B cell (primary cell): ENCODE measurements at places on chromosomes 16 and 17. TPM values are rescaled to one million over a fixed set of nuclear protein-coding genes. Genes with fewer than 3 reads are reported as not detected.

DNA sequence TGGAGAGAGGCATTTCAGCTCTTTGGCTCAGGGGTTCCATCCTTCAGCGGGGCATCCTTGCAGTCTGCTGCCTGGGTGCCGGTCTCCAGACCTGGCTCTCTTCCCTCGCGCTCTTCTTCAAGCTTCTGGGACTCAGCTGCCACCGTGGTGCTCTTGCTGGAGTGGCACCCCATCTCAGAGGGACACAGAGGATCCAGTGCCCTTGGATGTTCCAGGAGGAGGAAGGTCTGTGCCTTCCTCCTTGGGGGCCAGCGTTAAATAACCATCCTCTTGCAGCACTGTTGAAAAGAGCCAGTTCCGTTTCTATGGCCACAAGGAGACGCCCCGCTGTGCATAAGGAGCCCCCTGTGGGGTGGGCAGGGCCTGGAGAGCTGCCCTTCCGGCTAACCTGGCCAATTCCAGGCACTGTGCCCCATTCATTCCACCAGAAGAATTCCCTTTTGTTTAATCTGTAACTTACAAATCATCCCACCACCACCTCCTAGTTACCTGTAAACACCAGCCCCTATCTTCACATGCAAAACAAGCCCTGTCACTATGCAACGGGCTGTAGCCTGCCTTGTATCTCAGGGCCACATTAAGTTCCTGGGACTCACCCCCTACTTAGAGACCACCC, 8.6 kb downstream of the CHD9NB start:
- DNase-seq: no peak

Gene LCMT1
- 42.0 and 45.1 TPM in 2 replicates for total RNA-seq

DNA sequence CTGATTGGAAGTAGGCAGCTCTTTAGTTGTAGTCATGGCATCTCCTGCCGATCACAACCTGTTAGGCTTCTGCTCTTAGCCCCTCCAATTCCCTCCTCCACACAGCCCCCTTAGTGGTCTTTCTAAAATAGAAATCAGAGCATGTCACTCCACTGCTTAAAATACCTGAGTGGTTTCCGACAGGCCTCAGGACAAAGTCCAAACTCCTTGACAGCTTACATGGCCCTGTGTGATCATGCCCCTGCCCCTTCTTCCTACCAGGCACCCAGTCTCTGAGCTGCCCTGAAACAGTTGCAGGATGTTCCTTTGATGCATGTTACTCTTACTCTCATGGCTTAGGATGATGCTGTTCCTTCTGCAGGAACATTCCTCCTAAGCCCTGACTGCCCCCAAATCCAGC, 147.3 kb downstream of the AATF start:
- no peak for DNase-seq

Gene TMEM238L
- total RNA-seq: not detected in 2 replicates

GRCh38 chr16:80577485-80578280, 36.9 kb downstream of the DYNLRB2 start:
- no peak for DNase-seq

- no peak for DNase-seq
Observed at GRCh38 chr16:75801307-75801706, 75.0 kb upstream of the CPHXL start.

DNA sequence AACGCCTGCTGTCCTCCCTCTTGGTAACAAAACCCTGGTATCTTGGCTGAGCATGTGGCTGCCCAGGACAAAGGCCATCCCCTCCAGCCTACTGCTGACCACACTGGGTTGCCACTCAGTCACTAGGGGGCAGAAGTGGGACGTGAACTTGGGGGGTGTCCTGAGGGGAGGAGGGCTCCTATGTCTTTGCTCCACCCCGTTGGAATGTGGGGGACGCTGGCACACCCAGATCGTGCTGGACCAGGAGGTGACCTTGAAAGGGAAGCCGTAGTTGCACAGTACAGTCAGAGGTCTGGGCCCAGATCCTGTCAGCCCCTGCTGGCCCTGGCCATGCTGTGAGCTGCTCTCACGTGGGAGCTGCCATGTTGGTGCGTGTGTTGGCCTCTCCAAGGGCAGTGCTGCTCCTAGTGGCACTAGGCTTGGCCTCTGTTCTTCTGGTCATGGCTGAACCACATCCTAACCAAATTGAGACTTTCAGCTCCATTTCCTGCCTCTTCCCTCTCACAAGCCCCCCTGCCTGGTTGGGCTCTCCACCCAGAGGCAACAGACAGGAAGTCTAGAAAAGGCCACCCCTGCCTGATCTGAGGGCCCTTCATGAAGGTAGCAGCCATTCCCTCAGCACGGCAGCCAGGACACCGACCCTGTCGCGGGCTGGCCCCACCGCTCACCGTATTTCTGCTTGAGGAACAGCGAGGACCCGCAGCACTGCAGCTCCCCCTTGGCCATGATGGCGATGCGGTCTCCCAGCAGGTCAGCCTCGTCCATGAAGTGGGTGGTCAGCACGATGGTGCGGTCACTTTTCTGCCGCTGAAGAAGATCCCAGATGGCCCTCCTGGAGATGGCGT, 29.0 kb upstream of the RNPS1 start:
- DNase-seq: no peak

DNA sequence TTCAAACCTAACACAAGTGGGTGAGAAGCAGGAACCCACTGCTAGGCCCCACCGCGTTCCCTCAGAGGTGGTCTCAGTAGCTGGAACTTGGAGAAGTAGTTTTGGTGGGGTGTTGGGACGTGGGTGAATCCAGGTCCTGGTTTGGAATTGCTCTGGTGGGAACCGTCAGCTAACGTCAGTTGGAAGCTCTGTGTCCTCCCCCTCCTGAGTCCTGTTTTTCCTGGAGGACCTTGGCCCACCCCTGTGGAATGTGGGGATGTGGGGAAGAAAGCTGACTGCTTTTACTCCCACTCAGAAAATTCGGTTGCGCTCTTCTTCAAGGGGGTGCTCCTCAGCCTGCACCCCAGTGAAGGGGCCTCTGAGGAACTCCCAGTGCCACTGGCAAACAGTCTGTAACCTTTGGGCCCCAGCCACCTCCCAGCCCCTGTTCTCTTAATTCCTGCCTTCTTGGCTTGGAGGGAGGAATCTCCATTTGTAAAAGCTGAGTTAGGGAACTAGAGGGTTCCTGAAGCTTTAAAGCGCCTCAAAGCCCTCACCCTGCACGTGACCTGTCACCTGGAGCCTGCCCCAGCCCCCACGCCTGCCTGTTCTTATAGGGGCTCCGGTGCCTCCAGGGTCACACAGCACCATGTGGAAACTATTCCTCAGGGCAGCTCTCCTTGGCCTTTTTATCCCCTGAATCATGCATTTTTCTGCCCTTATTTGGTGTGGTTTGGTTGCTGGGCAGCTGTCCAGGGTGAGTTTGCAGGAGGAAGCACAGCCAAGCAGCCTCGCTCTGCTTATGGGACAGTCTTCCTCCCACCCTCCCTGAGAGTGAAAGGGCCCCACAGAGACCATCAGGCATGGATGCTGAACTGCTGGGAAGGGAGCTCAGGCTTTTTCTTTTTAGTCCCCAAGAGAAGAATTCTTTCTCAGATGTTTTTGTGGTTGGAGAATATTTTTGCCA, 16.2 kb upstream of the NAGLU start:
- DNase-seq: no peak

Gene NPIPA8
- 1.5 and 2.9 TPM in 2 replicates for total RNA-seq

- DNase-seq: no peak
Observed at GRCh38 chr17:7959503-7960253, 27.7 kb downstream of the CNTROB start.

- DNase-seq: peak; percentile 63
Observed at GRCh38 chr17:47733674-47734410, 806 bp downstream of the TBX21 start.

DNA sequence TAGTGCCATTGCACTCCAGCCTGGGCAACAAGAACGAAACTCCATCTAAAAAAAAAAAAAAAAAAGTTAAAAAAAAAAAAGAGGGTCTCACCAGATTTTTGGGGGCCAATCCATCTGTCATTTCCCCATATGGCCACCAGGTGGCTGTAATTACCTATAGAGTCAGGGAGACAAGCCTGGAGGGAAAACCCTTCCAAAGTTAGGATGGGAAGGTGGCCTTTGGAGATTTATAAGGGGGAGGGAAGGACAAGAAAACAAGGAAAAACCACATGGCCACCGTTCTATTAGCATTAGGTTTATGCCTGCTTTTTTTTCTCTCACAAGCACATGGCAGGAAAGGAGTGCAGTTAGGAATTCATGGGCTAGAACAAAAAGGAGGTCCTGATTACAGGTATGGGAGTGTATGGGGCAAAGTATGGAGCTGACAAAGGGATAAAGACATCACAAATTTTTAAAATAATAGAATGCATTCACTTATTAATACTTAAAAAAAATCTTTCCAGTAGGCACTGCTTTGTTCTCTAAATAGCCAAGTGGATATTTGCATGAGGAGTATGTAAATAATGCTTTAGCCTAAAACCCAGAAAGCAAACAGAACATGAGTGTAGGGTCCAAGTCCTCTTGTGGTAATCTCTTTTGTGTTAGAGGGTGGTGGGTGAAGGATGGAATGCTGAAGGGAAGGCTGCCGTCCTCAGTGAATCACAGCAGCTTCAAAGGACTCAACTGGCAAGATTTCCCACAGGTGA, 5.1 kb downstream of the CYB5D1 start:
- peak; percentile 74 for DNase-seq

DNA sequence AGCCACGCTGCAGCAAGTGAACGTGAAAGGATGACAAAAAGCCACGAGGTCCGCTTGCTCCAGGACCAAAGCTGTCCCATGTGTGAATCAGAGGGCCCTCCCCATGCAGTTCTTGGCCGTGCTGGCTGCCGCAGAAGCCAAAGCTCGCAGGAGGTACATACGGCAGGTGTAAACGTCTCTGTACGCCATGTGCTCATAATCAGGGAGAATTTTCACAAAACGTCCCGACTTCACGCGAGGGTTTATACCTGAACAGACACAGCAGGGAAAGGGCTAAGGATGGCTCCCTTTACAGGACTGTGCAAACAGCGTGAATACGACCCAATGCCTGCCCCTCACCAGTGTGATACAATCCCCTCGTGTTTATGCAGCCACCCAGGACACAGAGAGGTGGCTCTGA, 25.3 kb downstream of the FBXO31 start:
- DNase-seq: no peak

GRCh38 chr17:56678249-56679114, 85.0 kb downstream of the NOG start:
- no peak for DNase-seq

- no peak for DNase-seq
Observed at GRCh38 chr16:65665586-65665985, 543.7 kb upstream of the CDH11 start.

- no peak for DNase-seq
Observed at GRCh38 chr17:59287891-59288290, 43.6 kb upstream of the YPEL2 start.

- DNase-seq: no peak
Observed at GRCh38 chr16:51268237-51268636, 117.2 kb upstream of the SALL1 start.

DNA sequence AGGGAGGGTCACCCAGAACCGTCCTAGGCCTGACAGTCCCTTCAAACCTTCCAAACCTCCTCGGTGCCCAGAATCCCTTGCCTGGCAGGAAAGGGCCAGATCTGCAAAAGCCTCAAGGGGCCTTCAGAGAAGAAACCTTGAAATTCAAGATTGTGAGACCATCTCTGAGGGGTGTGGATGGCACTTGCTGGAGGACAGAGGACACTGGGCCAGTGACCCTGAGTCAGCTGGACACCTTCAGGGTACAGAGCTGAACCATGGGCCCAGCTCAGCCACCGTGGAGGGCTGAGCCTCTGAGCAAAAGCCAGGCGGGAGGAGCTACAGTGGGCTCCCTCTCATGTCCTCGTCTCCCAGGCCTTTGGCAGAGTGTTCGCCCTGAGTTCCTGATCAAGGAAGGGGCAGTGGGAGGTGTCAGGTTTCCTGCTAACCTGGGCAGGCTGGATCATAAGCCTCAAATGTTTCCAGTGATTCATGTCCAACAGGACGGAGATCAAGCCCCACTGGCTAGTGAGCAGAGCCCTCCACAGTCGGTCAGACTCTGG, 3.0 kb downstream of the PDILT start:
- DNase-seq: no peak

- no peak for DNase-seq
Observed at GRCh38 chr17:39171933-39172332, 6.0 kb upstream of the ARL5C start.

Gene KLHL10
- 0.12 and 0.15 TPM in 2 replicates for total RNA-seq

DNA sequence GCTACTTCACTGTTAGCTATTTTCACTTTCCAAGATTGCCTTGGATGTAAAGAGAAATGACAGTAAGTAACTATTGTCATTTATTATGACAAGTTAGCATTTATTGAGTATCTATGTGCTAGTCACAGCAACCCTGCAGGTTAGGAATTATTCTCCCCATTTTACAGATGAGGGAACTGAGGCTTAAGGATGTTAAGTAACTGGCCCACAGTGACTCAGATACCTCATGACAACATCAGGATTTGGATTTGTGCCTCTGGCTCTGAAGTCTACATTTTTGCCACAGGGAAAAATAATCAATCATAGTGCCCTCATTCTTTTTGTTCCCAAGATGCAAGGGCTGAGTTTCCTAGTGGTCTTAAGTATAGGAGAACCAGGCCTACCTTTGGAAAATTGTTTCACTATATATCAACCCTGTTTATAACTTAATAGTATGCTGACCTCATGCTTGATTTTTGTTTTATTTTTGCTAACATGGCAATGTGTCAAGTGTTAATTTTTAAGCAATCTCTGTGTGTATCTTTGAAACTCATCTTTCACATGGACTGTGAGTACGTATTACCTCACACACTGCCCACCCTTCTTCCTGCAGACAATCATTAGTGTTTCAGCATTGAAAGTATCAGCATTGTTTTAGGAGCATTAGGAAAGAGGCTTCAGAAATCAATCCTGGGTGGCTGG, 105.0 kb downstream of the TANGO6 start:
- no peak for DNase-seq

DNA sequence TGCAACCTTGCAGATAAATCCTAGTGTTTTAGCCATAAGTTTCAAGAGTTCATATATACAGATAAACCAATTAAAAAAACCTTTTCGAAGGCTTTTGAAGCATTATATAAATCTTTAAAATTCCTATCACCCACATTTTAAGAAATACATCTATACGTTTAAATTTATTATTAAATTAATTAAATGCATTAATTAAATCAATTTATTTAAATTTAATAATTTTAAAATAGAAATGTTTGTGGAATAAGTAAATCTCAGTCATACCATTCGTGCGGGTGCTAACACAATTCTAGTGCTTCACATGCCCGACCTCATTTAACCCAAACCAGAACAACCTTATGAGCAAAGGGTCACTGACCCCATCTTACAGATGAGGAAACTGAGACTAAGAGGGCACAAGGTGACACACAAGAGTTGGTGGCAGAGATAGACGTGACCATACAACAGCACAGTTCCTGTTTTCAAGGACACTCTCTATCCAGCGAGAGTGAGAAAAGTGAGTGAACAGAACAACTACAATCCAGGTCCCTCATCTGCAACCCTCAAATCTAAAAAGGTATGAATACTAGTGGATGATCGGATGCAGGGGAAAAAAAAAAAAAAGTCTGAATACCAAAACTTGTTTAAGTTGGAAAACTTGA, 1.4 kb downstream of the NSMCE1 start:
- DNase-seq: peak; percentile 50

GRCh38 chr17:81967533-81968395, 6.8 kb upstream of the NOTUM start:
- DNase-seq: peak; percentile 78

GRCh38 chr17:35241520-35241919, 1.4 kb upstream of the SLFN5 start:
- DNase-seq: no peak
